ENCODE measurements at places on chromosomes 6 and 20.

GRCh38 chr6:119170447-119171087 lies 92.1 kb upstream of the FAM184A start:
- no peak for DNase-seq

- DNase-seq: no peak
Measured at GRCh38 chr6:170036916-170037315, 254.0 kb downstream of the DLL1 start.

- no peak for DNase-seq
Measured at GRCh38 chr6:14987490-14987889, 258.4 kb upstream of the JARID2 start.

DNA sequence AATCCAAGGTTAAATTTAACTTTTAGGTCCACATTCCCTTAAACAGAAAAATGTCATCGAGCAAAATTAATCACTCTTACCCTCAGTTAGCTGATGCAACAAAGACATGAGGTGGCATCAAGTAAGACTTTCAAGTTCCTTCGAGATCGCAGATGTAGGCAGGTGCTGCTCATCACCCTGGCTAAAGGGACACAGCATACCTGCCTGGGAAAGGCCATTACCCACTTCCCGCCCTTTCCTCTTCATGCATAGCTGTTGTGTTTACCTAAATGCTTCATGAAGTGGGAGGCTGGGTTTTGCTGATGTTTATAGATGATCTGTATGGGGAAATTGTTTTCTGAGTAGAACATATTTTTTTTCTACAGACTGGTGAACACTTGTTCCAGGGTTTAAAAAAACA lies 67.7 kb downstream of the GFRA4 start:
- no peak for DNase-seq

DNA sequence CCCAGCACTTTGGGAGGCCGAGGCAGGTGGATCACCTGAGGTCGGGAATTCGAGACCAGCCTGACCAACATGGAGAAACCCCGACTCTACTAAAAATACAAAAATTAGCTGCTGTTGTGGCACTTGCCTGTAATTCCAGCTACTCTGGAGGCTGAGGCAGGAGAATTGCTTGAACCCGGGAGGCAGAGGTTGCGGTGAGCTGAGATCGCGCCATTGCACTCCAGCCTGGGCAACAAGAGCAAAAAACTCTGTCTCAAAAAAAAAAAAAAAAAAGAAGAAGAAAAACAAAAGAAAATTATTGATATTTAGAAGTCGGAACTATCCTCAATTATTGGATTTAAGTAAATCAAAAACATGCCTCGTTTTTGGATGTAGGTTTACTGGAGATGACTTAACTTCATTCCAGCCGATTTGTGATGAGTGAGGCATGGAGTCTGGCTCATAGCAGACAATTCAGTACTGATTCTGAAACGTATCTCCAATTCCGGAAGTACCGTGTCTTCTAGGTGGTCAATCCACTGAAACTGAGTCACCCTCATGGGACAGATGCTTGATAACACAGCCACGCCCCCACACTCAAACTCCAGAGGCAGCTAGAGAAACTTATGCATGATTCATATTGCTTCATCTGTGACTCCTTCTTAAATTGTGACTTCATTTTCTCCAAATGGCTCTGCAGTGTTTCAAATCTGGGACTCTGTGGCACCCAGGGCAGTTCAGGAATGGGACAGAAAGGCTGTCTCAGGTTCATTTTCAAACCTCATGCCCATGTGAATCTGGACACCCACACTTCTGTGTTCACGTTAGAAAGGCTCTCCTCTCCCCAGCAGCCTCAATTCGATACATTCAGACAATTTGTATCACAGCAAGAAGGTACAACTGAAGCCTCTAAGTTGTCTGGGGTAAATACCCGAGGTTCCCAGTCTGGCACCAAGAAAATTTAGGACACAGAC lies 110.4 kb upstream of the ARMC2 start:
- no peak for DNase-seq

All from stimulated activated CD8-positive, alpha-beta memory T cell treated with anti-CD3 and anti-CD28 coated beads, Interleukin-4, amount 100 ng/mL, for 4 hours (primary cell).